Spinal cord (tissue), 10 donors: ENCODE measurements at places on chromosomes 6 and 20.

DNA sequence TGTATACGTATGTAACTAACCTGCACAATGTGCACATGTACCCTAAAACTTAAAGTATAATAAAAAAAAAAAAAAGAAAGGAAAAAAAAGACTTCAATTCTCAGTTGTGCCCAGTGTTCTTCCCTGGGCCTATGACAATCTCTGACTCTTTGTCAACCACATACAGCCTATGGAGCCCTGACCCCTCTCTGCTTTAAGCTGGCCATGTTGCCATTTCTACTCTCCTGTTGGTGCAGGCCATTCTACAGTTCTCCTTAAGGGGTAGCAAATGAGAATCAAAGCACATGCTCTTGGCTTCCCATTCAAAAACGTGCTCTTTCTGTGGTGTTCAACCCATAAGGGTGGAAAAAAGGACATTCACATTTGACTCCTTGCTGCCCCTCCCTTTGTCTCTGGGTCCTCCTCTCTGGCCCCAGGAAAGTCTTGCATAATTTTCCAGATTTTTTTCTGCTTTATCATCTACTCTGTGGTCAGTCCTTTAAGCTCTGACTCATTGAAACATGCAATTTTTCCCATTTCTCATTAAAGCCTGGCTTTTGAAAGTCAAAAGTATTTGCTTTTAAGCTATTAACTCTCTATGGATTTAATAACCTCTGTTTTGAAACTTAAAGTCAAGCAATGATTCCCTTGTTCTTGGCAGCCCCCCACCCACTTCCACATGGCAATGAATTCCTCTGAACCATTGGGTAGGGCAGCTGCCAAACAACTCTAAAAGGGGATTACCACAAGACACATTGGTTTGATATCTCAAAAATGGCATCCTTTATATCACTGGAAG, 208.6 kb upstream of the MCHR2 start:
- no peak for DNase-seq

DNA sequence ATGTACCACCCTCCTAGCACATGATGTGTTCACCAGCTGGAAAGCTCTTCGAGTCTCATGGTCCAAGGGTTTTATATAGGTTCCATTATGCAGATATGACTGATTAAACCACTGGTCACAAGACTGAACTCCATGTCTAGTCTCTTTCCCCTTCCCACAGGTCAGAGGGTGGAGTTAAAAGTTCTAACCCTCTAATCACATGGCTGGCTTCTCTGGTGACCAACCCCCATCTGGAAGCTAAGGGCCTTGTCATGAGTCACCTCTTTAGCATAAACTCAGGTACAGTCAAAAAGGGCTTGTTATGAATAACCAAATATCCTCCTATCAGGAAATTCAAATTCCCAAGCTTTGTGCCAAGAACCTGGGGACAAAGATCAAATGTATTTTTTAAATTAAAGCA, 52.0 kb upstream of the KLHL31 start:
- no peak for DNase-seq

DNA sequence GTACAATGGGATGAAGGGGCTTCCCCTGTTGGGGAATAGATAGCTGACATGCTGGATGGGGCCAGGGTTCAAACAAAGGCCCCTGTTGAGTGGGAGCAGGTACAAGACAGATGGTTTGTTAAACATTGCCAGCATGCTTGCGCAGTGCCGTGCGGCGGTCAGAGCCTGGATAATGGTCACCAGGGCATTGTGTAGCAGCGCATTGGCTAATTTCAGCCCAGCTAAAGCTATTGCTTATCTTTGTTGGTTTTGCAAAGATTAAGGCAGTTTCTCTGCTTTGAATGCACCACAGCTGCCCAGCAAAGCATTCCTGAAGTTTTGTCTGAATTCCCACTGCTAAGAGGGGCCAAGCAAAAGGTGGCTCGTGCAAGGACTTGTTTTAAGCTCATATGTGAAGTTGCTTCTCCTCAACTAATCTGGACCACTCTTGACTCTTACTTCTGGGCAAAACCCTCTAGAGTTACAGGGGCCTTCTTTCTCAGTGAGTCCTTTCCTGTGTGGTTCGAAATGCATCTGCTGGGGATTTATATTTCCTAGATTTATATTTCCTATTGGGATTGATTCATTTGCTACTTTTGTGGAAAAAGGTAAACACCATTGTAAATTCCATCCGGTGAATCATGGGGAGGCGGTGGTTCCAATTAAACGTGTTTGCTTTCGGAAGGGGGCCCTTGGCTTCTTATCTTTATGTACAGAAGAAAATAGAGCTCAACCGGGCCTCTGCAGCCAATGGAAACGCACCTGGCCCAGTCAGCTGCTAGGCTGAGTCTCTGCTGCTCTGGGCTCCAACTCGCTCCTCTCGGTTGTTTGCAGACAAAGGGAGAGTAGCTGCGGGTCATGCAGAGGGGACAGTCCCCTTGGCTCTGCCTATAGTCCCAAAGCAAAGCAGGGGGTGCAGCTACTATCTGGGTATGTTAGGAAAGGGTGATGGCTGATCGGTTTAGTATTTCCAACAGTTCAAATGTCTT, 72.1 kb downstream of the FOXA2 start:
- DNase-seq: no peak

- DNase-seq: no peak
Measured at GRCh38 chr6:35360349-35361138, 18.2 kb downstream of the PPARD start.

DNA sequence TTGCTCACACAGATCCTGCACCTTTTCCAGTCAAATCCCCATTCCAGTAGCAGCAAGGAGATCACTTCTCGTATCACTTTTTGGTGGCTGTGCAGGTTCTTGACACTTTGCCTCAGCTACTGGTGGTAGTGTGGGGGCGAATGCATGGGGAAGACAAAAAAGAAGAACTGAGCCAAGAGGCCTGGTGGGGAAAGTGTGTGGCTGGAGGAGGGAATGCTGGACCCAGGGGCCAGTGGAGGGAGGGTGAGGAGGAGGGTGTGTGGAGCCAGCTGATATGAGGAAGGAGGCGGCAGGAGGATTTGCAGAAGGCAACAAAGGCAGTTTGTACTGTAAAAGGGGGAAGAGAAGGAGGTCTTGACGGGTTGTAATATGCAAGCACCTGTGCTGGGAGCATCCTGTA, 15.7 kb upstream of the HLA-C start:
- DNase-seq: no peak

- DNase-seq: no peak
Measured at GRCh38 chr6:161351858-161352257, 78.0 kb upstream of the AGPAT4 start.

DNA sequence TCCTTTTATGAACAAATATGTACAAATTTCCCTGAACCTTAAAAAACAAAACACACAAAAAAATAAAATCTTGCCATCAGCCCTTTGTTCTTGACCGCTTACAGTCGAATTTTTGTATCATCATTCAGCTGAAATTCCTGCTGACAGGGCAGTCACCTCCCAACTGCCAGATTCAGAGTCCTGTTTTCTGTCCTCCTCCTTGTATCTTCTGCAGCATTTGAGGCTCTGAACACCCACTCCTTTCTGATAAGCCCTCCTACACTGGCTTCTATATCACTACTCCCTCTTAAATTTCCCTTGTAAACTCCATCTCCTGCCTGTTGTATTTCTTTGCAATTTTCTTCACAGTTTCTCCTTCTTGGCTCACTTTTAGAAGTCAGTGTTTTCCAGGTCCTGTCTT, 77.8 kb upstream of the CCN6 start:
- DNase-seq: no peak

DNA sequence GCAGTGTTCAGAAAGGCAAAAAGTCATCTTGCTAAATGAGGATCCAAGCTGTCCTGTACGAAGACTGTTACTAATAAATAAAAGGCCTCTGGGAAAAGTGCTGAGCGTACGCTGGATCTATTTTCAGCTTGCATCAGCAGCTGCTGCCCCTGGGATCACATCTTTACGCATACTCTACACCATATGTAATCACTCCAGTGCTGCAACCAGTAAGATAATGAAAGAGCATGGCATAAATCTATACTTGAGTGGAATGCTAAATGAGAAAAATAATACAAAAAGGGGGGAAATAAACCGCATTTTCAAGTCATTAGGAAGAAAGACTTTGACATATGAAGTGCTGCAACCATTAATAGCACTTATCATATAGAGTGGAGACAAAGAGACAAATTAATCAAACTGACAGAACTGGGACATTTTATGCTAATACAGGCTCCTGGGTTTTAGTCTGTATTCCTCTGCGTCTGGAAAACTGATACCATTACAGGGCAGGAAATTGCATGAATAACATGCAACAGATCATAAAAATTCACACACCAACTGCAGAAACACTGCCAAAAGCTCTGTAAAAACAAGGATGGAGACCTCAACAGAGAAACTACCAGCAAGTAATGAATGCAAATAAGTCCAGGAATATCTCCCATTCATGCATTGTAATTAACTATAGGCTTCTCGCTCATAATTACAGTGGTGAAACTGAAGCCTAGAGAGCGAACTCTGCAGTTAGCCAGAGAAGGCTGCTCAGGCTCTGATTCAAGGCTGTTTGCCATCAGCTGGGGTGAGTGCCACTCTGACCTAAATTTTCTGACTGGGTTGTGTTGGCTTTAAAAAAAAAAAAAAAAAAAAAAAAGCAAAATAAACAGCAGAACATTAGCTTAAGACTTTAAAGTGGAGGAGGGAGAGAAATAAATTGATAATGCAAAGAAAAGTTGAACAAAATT, 83.8 kb downstream of the GJA10 start:
- no peak for DNase-seq

GRCh38 chr20:10550204-10551118, 115.4 kb downstream of the SLX4IP start:
- DNase-seq: no peak

DNA sequence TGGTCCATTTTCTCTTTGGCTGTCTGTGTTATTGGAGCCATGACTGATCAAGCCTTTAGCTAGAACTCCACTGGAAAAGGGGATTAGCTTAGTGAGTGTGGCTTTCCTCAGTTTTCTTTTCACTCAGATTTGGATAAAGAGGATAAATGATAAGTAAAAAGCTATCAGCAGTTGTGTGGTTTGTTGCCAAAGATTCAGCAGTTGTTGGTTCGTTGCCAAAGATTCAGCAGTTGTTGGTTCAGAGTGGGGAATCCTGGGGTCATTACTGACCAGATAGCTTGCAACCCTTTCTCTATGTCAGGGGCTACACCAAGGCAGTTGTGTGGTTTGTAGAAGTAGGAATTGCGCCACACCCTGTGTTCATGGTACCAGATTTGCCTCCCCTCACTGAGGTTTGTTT, 107.7 kb upstream of the SCP2D1 start:
- no peak for DNase-seq
